Stimulated activated CD4-positive, alpha-beta T cell treated with anti-CD3 and anti-CD28 coated beads, TNF-alpha, amount 100 ng/mL, for 1 hour (primary cell): ENCODE measurements at places on chromosomes 2 and 18.

DNA sequence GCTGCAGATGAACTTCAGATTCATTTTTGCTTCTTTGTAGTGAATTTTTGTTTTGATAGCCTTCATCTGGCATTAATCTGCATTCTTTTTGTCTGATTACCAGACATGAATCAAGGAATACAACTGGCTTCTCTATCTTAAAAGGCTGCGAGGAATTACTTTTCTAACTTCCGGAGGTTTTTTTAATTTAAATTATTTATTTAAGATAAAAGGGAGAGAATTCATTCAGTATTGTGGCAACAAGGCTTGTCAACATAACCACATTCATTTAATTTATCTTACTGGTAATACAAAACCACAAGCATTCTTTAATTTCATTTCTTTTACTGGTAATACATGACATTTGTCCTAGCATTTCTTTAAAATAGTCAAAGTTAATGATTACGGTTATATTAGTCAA is 36.0 kb downstream of the CSRNP3 start:
- DNase-seq, result no peak

- no peak for DNase-seq
These were observed 66.9 kb upstream of the LRATD1 start for GRCh38 chr2:14565666-14566065.

- DNase-seq, result no peak
These were observed 69.1 kb downstream of the NCAPH start for GRCh38 chr2:96404446-96405373.

- DNase-seq, result no peak
These were observed 23.8 kb downstream of the GRHL1 start for GRCh38 chr2:9975328-9975727.

GRCh38 chr2:45684756-45685155 is 33.3 kb downstream of the PRKCE start:
- DNase-seq, result no peak

DNA sequence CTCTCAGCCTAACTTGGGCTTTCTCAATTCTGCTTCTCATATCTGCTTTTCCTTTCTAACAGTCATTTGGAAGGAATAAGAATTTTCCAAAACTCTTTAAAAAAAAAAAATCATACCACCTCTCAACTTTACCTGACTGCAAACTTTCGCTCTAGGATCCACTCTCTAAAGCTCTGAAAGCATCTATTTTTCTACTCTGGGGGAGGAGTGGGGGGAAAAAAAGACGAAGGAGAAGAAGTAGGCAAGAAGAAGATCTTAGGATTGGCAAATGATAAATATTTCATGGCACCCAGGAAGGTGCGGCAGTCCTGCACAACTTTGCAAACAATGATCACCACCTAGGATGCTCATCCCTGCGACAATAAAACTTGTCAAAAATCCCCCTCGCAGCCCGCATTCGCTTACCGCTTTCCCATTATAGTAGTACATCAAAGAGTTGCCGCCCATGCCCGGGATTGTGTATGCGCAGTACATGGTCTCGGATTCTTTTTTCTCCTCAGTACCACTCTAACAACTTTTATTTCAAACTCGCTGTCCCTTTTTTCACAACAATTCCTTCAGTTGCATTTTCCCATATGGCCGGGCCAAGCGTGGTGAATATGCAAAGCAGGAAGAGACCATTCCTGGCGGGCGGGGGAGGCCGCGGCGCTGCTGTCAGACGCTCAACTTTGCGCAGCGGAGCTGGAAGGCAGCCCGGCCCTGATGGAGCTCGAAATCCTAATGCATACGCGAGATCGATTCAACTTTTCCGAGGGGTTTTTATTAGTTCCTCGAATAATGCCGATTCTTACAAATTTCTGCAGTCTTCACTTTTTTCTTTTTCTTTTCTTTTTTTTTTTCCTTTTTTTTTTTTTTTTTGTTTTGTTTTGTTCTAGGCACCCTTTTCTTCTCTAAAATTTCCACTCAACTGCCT is 266.5 kb downstream of the TCF4 start:
- no peak for DNase-seq

DNA sequence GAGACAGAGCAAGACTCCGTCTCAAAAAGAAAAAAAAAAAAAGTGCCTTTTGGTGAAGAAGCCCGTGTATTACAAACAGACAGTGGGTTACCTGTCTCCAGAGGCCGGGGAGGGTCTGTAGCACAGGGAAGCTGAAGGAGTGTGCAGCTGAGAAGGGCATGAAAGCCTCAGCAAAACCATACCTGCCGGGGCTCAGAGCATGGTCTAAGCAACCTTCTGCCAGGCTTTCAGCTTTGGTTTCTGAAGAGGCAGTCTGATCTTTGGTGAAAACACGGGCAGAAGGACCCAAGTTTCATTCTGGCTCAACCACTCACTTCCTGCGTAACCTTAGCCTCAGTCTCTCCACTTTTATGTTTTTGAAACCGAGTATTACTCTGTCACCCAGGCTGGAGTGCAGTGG is 21.5 kb downstream of the SH2D6 start:
- DNase-seq, result no peak

- DNase-seq, result no peak
These were observed 556.7 kb downstream of the CMPK2 start for GRCh38 chr2:6308986-6309385.

GRCh38 chr2:220051716-220052115 is 424.3 kb downstream of the SLC4A3 start:
- DNase-seq, result no peak

- no peak for DNase-seq
These were observed 18.5 kb downstream of the SLC66A2 start for GRCh38 chr18:79932907-79933306.

- DNase-seq, result no peak
These were observed 13.2 kb downstream of the ZNF804A start for GRCh38 chr2:184611361-184612085.

DNA sequence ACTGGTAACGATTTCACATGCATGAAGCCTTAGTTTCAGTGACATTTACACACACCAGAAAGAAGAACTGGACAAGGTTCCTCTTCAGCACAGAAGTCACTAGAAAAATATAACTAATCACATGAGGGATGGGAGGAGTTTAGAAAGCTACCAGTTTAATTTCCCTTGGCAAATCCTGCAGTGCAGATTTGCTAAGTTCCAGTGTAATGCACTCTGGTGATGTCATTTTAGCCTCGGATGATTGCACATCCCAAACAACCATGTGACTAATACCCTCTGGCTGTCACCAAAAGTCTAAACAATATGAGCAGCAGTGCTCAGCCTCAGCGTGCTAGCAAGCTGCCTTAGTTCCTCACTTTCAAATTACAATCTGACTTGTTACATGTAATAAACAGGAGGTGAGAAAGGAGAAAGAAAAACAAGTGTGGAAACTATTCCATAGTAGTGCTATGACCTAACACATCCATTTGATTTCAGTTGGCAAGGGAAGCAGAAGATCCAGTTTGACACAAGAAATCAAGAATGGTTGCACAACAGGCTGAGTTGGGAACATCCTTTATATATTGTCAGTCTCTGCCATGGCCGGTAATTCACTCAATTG is 35.3 kb upstream of the PPP1CB start:
- DNase-seq, result no peak

DNA sequence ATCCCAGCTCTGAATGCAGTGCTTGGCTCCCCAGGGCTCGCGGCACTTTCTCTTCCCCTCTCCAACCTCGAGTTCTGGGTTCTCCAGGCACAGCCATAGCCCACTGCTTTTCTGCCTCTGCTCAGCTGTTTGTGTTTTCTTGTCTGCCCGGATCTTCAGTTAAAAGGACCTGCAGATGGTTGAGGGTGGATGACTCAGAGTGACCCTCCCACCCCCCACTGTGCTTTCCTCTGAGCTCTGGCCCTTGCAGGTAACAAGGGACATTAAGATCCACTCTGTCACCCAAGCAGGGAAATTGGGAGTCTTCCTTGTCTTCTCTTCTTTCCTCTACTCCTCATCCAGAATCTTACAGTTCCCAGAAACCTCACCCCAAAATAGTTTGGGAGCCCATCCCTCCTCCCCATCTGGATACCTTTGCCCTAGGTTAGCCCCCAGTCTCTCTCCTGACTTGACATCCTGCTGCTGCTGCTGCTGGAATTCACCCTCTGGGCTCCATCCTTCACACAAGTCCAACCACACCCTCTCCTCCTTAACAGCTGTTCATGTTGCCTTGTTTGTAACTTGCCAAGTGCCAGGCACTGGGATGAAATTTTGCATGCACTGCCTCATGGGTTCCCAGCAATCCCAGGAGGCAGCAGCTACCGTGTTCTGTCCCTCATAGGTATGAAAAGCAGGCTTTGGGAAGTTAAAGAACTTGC is 157.9 kb upstream of the TTC39C start:
- no peak for DNase-seq

DNA sequence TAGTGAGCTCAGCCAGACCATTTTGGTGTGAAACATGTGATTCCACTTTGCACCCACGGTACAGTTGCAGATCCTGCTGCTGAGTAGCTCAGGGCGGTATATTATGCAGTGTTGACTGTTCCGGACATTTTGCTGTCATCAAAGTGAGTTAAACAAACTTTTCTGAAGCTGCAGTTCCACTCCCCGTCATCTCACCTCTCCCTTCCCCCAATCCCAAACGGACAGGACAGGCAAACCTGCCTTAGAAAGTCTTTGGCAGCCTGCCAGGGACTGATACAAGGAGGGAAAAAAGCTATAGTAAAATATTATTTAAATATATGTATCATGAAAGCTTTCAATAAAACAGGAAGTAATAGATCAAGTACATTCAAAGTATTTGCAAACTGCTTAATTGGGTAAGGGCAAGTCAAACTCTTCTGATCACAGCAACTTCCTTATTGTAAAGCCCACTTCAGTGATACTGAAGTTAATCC is 35.5 kb upstream of the SP5 start:
- no peak for DNase-seq

- no peak for DNase-seq
These were observed 47.8 kb downstream of the ZNF804A start for GRCh38 chr2:184646177-184646576.

DNA sequence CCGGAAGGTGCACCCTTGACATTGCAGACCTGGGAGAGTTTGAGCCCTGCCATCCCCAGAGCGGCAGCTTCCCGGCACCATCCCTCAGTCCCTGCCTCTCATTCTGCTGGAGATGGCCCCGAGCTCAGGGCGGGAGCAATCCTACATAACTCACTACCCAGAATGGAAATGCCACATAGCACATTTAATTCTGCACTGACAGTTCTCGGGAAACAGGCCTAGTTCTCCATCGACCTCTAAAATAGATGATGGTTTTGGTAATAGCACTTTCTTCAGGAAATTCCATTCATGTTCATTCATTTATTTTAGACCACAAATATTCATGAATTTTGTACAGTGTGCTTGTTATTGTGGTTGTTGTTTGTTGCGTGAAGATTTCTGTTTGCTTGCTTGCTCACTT is 92.9 kb upstream of the SLC14A2 start:
- no peak for DNase-seq

GRCh38 chr2:5479265-5479928 is 212.8 kb upstream of the SOX11 start:
- DNase-seq, result no peak

DNA sequence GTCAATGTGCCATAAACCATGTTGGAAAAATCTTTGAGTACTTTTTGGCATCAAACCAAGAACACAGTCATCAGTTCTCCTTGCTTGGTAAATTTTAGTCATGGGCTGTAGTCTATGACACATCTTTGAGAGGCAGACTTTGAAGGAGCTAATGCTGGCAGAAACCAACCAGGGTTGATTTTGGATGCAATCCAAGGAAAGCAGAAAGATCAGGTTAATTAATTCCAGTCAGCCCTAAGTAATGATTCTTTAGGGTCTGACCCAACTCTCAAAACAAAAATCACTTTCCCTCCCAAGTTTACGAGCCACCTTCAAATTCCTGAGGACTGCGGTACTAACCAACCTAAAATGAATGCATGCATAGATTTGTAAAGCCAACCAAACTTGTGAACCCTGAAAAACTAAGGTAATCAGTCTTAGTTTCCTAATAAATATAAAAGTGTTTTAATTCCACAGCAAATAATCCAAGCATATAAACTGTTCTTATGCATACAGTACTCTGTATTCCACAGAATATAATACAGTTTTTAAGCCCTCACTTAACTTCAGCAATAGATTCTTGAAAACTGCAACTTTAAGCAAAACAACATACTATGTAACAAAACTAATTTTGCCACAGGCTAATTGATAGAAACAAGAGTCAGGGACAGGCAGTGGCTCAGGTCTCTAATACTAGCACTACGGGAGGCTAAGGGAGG is 22.0 kb downstream of the AP1S3 start:
- DNase-seq, result no peak

DNA sequence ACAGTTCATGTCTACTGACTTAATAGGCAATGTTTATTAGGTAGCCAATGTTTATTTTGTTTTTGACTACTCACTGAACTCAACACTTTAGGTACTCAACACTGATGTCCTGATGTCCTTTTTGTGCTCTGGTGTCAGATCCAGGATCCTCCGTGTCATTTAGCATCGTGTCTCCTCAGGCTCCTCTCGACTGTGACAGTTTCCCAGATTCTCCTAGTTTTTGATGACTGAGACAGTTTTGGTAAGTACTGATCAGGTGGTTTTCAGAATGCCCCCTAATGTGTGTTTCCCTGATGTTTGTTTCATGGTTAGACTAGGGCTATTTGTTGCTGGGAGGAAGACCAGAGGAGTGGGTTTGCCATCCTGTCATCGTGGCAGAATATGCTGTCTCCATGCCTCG is 719.7 kb upstream of the SOX11 start:
- no peak for DNase-seq

- no peak for DNase-seq
These were observed 552.7 kb upstream of the HNMT start for GRCh38 chr2:137411585-137411984.

DNA sequence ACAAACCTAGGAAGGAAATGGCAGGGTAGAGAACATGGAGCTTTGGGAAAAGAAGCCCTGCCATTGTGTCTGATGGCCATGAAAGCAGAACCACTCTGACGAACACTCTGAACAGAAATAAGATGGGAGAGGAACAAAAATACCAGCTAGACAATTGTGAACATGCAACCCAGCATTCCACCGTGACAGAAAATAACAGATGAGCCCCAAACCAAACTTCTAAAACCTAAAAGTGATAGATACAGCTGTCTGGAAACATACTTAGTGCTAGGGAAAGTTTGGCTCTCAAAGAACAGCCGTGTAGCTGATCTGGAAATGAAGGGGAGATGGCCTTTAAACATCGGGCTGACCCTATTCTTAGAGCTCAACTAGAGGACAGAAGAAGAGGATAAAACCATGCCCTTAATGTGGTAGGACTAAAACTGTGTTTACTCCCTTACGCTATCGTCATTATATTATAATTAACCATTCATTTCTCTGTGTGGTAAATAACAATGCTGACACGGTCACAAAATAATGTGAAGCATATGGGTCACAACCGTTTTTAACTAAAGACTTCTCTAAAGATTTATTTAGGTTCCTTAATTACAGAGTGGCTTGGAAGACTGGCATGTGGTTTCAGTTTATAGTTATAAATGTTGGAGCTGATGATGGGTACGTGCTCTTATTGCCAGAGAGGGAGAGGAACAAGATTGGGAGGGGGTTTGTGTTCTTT is 80.6 kb downstream of the MYO1B start:
- no peak for DNase-seq

DNA sequence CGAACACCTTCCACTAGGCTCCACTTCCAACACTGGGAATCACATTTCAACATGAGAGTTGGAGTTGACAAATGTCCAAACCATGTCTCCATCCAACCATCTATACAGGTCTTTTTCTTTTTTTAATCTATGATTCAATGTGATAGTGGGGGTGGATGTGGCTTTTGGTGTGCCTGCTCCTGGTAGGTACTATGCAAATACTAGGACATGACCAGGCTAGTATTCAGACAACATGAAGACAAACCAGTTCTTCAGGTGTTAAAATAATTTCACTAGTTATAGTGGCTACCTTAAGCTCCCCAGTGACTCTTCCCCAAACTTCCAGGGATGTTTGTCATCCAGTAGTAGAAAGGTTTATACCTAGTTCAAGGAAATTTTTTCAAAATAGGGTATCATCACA is 387.5 kb downstream of the CDH2 start:
- no peak for DNase-seq

GRCh38 chr2:11224887-11225286 is 69.6 kb downstream of the SLC66A3 start:
- no peak for DNase-seq
